ENCODE measurements at places on chromosomes 5 and 9.

- DNase-seq = no peak
Observed at GRCh38 chr5:132776131-132776937, 705 bp downstream of the SEPTIN8 start.

DNA sequence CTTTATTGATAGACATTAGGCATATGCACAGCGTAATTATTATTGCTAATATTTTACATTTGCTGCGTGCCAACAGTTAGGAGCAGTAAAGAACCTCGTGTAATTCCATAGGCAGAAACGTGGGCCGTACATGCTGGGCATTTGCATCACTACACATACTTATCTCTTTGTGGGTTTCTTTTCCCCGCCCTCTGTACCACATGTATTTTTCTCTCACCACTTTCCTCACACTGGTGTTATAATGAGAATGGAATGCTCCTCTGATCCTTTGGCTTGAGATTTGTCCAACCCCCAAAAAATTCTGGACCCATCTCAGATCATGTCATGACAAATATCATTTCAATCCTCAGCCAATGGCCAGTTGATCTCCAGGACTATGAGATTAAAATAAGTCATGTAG, 1952.6 kb upstream of the WWC1 start:
- DNase-seq = no peak

GRCh38 chr9:131799177-131799823, 59.4 kb upstream of the RAPGEF1 start:
- DNase-seq = no peak

DNA sequence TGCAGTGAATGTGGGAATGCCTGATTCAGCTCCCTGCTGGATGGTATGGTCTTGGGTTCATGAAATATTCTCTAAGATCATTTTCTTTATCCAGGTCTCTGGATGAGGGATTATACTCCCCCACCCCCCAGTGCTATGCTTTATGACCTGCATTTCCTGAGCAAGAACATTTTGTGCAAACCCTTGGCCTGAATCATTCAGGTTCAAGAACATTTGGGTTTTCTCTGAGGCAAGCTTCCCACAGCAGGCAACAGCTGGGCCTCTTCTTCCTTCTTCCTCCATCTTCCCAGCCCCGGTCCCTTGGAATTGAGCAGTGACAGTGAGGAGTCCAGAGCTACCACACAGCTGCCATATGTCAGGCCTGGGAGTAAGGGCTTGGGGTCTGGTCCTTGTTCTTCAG, 58.6 kb upstream of the TNFSF15 start:
- DNase-seq = no peak

DNA sequence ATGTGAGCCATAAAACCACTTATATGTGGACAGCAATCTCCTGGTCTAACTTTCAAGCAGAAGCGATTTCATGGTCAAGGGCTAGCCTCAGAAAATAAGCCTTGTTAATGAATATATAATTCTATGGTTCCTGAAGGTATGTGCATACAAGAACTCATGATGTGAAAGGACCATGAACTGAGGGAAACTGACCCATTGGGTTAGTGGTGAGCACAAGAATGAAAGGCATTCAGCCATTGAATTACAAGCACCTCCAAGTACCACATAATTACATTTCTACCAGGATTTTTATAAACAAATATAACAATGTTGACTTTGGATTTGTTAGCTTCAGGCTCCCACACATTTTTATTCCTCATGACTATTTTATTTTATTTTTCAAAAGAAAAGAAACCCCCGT, 459.0 kb downstream of the TLE4 start:
- DNase-seq = no peak

All from activated T-helper 1 cell treated with Interleukin-2 at 50 U/mL for 16 hours (primary cell).